NCI-H1092 treated with DMSO at 0.1 percent for 48 hours (cell line): ENCODE measurements at places on chromosomes 3 and 15.

GRCh38 chr3:129820587-129820986, 72.9 kb downstream of the TMCC1 start:
- no peak for DNase-seq

- no peak for DNase-seq
These were observed 126.9 kb upstream of the CNTN4 start for GRCh38 chr3:1971780-1972179.

DNA sequence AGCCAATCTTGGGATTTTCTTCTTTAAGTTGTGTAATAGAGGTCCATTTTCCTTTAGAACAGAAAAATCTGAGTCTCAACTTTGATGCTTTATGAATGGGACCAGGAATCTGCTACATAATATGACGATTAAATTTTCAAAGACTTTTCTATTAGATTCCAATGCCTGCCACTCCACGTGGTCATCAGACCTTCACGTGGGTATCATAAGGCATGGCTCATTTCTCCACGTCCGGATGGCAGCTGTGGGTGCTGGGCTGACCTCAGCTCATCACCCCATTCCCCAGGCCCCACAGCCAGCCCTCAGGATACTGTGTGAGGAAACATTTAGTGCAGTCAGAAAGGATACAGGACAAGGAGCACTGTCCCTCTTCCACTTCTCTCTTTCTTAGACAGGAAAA, 159.7 kb downstream of the SEMA6D start:
- no peak for DNase-seq

DNA sequence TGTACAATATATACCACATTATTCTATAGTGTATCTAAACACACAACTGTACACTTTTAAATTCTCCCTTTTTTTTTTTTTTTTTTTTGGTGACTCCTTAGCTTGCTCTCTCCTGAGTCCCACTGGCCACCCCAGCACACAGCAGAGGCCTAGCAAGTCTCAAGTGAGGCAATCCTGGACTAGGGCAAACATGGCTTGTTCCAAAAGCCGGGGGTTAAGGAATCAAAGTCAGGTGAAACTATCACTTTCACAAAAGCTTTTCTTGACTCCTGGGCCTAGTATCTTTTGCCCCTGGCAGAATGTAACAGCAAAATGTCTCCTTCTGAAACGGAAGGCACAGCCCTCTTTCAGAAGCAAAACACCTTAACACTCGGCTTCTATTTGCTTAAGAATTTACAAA, 5.8 kb downstream of the EOMES start:
- no peak for DNase-seq

- DNase-seq = no peak
These were observed 113.1 kb downstream of the THSD4 start for GRCh38 chr15:71228403-71228802.

GRCh38 chr3:157428853-157429252, 7.8 kb upstream of the PTX3 start:
- no peak for DNase-seq

DNA sequence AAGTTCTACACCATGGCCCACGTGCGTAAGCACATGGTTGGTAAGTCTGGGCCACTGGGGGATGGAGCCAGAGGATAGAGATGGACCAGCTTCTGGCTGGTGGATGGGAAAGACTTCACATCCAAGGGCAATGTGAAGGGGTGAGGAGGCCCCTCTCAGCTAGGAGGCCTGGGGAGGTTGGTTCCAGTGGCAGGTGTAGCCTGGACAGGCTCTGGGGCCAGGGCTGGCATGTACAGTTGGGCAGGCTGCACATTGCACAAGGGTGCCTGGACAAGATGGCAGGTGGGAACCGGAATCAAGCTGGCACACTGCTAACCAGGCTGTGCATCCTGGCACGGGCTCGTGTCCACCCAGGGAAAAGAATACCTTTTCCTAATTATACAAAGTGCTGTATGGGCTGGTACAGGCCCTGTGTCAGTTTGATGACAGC, 8.1 kb downstream of the ZBTB47 start:
- no peak for DNase-seq

GRCh38 chr15:34241376-34242330, 16.8 kb downstream of the EMC4 start:
- peak; percentile 3 for DNase-seq

- no peak for DNase-seq
These were observed 1265.0 kb upstream of the ALCAM start for GRCh38 chr3:104101736-104102135.

- no peak for DNase-seq
These were observed 43.0 kb downstream of the RASA2 start for GRCh38 chr3:141529717-141530414.

GRCh38 chr3:141129541-141130011, 78.4 kb downstream of the SPSB4 start:
- no peak for DNase-seq

DNA sequence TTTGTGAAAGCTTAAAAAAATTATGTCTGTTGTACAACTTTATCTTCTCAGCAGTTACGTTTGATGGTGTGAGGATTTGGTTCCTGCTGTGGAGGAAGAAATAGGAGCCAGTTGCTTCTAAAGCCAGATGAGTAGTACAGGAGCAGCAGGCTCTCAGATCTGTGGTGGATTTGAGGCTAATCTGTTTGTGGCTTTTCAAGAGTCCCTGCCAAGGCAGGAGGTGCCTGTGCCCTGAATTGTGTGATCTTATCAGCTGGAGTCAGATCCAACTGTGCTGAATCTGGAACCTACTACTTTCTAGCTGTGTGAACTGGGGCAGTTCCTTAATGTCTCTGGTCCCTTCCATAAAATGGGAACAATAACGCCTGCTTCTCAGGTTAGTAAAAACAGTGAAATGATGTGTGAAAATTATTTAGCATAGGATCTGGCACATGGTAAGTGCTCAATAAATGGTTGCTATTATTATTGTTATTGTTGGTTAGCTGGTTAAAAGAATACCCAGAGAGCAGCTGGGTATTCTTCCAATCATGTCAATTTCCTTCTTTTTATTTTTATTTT, 7.7 kb downstream of the CLDN11 start:
- DNase-seq = no peak

GRCh38 chr15:89028036-89028435, 60.2 kb upstream of the ABHD2 start:
- no peak for DNase-seq

GRCh38 chr15:54289590-54290136, 311.4 kb downstream of the UNC13C start:
- DNase-seq = no peak

- no peak for DNase-seq
These were observed 175.6 kb downstream of the IL5RA start for GRCh38 chr3:2934541-2934940.

- DNase-seq = no peak
These were observed 37.6 kb downstream of the MTMR10 start for GRCh38 chr15:30953731-30954378.

DNA sequence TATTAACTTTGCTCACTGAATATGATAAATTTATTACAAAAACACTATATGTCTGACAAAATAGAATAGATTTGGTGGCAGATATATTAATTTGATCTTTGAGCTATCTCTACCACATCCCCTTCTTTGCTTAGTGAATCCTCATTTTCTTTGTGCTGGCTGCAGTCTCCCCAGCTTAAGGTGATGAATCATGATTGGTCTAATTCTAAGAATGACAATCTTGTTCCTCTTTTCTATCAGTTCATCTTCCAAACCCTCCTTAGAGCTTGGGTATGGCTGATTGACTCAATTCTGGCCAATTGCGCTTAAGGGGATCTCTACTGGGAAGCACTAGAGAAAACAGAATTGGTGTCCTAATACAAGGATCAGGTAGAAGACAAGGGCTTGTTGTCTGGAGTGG, 309.6 kb upstream of the GOLIM4 start:
- no peak for DNase-seq

DNA sequence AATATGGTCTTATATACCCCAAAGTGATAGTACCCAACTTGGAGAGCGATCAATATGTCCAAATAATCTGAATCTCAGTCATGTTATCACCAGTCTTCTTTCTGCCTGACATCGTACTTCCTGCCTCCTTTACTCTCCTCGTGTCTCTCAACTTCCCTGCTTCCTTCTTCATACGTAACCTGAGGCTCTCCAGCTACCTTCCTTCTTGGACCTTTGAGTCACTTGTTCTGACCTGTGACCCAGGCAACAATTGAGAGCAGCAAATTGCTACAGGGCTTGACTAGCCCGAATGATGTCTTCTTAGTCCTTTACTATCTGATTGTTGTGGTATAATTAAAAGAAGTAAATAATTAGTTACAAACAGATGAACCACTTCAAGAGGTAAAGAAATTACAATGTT, 145.9 kb upstream of the MBNL1 start:
- no peak for DNase-seq

- no peak for DNase-seq
These were observed 60.1 kb downstream of the SUMF1 start for GRCh38 chr3:4406746-4407568.

DNA sequence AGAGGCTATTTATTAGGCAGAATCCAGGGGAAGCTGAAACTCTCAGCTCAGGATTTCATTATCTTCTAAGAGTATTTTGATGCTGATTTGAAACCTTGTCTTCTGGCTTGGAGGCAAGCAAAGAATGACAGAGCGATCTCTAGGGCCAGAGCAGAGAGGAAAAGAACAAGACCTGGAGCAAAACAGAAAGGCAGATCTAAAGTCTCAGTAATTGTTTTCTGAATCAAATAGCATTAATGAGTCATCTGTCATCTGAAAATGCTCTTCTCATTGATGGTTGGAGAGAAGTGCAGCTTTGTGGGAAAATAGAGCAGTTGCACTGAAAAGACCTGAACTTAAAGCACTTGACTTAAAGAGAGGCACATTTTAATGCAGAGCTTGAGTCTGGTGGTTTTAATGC, 385.9 kb downstream of the RAP2B start:
- DNase-seq = no peak

DNA sequence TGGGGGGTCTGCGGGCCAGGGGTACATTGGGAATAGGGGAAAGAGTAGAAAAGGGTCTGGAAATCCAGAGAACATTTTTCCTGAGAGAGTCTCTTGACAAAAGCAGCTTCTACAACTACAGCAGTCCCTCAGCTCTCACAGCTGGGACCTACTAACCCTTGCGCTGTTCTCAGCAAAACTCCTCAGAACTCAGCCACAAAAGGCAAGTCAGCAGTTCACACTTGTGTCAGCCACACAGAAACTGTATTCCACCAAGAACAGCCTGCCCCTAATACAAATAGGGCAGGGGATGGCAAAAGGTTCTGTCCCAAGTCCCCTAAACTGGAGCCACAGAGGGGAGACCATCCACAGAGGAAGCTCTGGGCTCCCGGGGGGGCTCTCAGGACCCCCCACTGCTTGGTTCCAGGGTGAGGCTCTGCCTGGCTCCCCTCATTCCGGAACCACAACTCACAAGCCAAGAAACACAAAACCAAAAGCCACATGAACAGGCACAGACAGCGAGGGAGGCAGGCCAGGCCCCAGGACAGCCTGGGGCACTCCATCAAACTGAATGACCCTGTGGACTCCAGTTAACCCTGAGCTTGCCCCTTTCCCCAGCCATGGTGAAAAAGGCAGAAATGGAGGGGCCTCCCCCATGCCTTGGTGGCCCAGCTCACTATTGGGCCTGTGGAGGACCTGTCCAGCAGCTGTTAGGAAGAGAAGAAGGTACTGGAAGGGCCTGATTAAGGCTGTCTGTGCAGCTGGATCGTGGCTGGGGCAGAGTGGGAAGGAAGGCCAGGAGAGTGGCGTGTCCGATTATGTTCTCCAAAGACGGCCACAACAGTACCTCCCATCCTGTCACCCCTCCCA, 162.0 kb downstream of the CHSY1 start:
- no peak for DNase-seq

- no peak for DNase-seq
These were observed 153.9 kb downstream of the VPS8 start for GRCh38 chr3:184965639-184966430.

DNA sequence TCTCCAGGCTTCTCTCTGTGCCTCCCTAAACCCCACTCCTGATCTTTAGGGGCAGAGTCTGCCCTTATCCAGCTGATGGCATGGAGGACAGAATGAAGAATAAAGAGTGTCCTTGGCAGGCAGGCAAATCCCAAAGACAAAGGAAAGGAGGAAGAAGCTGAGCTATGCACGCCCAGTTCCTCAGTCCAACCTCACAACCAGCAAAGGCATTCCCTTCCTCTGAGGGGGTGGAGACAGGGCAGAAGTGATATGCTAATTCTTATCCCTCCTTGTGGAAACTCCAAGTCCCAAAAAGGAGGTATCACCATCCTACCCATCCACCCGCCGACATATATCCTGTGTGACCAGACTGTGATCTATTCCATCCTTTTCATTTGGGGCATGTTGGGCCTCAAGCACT, 10.5 kb upstream of the CCDC54 start:
- no peak for DNase-seq

DNA sequence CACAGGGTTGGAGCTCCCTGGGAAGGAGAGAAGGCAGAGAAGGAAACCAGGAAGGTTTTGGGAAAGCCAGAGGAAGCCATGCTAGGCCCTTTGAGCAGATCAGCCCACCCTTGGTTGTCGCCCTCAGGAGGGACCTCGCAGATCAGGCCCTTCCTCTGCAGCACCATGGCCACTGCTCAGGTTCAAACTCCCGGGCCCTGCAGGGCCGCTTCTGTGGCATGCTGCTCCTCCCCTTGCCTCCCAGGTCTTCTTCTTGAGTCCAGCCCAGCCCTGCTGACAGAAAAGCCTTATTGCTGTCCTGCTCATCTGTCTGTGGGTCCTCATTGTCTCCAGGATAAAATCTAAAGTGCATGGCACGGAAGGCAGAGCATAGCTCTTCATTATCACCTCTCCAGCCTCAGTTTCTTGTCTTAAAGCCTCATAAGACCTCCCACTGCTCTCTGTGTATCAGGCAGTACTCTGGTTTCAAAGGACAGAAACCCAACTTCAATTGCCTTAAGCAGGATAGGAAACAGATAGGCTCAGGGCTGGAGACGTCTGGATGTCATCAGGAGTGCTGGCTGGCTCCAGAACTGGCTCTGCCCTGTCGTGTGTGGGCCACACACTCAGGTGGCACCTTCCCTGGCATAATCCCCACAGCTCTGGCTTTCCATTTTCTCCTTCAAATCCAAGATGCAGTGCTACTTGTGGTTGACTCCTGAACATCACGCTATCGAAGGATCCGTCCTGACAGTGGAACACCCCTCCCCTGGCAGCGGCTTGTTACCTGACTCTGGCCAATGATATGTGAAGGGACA, 118.5 kb downstream of the EEFSEC start:
- DNase-seq = no peak

GRCh38 chr3:80983753-80984152, 777.7 kb downstream of the GBE1 start:
- no peak for DNase-seq

- DNase-seq = no peak
These were observed 21.8 kb downstream of the PIAS1 start for GRCh38 chr15:68075764-68076385.

GRCh38 chr3:81105206-81105605, 656.2 kb downstream of the GBE1 start:
- DNase-seq = no peak

- DNase-seq = no peak
These were observed 4.2 kb downstream of the TP63 start for GRCh38 chr3:189635339-189635738.

- DNase-seq = peak; percentile 95
These were observed 35.3 kb downstream of the TLE3 start for GRCh38 chr15:70062321-70062956.

GRCh38 chr3:59135096-59135495, 85.3 kb upstream of the CFAP20DC start:
- DNase-seq = no peak
